ENCODE measurements at places on chromosomes 4 and X.
A peak's percentile ranks its signal among the peaks of the same experiment; 100 is the strongest.

DNA sequence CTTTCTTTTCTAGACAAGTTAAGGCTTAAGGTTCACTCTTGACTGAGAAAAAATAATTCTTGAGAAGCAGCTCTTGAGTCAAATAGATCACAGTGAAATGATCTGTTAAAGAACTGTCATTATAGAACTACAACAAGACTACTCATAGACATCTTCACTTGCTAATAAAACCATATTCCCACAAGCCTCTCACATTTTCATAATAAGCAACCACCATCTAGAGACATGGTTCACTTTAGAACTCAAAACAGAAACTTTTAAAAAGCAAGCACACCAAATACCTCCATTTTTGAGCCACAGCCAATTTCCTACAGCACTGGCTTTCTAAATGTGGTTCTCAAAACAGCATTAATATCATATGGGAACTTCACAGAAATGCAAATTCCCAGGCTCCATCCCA lies 309.5 kb downstream of the TMA16 start:
- DNase-seq = no peak

DNA sequence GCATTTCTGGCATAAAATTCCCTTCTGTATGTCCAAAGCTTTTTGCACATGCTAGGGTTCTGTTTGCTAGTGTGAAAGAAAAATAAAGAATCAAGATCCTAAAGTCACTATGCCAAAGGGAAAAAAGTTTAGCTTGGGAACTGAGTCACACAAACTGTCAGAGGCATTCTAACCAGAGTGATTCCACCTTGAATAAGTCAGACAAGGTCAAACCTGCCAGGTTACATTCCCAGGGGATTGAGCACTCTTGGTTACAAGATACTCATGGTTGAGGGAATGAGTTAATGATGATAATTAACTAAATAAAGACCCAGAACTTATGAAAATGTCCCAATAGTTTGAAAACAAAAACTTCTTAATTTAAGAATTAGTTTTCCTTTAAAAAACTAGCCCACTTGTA lies 13.7 kb upstream of the UGT2B17 start:
- no peak for DNase-seq

GRCh38 chrX:15525664-15526416 lies 25.2 kb downstream of the BMX start:
- DNase-seq = peak; percentile 37

GRCh38 chr4:88742561-88742960 lies 44.9 kb upstream of the NAP1L5 start:
- no peak for DNase-seq

- DNase-seq = no peak
Observed at GRCh38 chr4:183094393-183095198, 4.5 kb upstream of the WWC2 start.

DNA sequence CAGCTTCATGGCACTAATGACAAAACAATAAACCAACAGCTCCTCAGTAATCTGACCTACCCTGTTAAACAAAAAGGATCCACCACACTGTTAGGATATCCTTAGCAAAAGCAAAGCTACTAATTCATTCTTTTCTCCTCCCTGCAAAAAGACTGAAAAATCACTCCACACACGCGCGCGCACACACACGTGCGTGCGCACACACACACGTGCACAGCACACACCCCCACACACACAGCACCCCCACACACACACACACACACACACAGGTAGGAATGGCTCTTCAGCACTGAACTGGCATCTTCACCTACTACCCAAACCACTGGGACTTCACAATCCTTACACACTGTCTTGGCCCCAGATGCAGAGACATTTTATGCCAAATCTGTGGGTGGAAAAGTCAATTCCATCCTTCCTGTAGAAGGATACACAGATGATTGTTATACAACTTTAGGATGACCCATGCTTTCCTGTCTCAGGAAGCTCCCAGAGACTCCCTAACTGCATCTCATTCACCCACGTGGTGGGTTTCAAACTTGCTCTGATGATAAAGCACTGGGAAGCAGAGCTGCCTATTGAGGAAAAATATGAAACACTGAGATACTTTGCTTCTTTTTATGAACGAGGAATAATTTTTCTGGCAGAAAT lies 102.5 kb downstream of the TSPAN5 start:
- DNase-seq = no peak

DNA sequence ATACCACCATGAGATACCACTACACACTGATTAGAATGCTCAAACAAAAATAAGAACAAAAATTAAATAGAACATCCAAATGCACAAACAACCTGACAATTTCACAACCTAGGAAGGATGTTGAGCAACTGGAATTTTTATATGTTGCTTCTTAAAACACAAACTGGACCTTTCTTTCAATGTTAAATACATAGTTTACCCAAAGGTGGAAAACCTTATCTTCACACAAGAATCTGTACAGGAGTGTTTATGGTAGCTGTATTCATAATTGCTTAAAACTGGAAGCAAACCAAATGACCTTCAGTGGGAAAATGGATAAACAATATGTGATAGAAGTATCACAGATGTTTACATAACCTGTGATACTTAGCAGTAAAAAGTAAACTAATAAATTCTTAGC lies 573.8 kb downstream of the MAGEB5 start:
- DNase-seq = no peak

- no peak for DNase-seq
Observed at GRCh38 chr4:152197211-152197610, 338.7 kb downstream of the FBXW7 start.

GRCh38 chr4:1658146-1658545 lies 26.0 kb downstream of the FAM53A start:
- no peak for DNase-seq

DNA sequence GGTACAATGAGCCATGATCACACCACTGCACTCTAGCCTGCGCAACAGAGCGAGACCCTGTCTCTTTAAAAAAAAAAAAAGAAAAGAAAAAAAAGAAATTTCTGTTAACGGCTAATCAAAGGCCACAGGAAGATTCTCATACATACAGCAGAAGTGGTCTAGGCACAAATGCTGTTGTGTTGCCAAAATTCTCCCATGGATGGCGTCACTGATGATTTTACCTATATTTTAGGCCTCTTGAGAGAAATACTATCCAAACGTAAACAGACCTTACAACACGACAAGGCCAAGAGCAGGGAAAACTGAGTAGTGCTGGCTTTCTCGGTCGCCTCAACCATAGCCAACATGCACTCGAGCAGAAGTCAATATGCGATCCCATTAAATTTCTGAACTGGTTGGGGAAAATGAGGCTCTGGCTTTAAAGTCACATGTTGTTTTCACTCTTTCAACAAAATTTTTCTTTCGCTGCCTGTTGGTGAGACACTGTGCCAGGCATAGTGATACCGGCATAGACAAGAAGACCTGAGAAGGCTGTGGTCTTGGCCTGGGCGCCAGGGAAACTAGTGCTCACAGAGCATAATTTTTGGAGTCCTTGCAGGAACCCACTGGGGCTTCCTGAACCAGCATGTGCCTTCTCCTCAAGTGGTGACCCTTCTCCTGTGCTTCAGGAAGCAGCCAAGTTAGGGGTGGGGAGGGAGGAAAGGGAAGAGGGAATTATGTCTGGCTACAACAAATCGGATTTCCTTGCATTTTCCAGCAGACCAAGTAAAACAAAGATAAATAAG lies 20.6 kb downstream of the SH3KBP1 start:
- no peak for DNase-seq

DNA sequence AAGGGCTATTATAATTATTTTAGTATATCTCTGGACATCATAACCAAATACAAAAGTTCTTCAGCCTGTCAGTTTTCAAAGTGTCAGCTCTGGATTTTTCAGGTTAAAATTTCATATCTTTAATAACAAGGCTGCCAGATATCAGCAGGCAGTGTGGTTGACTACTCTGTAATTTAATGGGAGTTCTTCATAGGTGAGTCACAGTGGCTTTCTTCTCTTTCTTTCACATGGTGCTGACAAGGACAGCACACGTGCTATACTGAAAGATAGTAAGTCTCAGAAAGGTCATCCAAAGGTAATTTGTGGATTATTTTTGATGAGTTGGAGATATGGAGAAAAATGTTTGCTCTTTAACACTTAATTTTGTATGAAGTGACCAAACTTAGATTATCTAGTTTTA lies 43.2 kb downstream of the GALNT7 start:
- DNase-seq = no peak
